ENCODE measurements at places on chromosomes 1 and 21.
A peak's percentile ranks its signal among the peaks of the same experiment; 100 is the strongest.

DNA sequence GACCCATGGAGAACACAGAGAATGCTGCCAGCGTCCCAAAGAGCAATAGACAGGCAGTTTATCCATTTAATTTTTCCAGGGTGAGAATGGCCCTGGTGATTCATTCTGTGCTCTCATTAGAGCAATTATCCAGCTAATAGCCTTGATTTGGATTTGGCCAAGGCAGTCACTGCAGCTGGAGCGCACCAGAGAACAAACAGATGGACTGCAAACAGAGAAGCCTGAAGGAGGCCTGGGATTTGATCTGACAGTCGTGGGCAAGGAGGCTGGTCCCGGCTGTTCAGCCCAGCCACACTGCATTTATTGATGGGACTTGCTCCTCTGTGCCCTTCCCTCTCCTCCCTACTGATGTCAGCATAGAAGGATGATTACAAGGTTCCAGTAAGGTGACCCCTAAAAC, 353.9 kb upstream of the C1orf174 start:
- DNase-seq = no peak

GRCh38 chr1:98112626-98113025, 191.8 kb upstream of the DPYD start:
- DNase-seq = no peak

DNA sequence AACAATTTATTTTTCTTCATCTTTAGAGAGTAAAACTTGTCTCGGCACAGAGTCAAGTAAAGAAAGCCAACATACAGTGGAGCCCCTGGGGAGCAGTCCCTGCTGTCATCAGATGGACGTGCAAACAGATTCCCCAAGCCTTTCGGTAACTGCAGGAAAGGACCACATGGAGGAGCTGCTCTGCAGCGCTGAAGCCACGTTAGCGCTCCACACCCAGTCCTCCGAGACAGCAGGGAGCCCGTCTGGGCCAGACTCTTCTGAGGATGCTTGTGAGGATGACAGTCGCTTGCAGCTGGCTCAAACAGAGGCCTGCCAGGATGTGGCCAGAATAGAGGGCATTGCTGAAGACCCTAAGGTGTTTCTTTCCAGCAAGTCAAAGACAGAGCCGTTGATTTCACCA, 77.1 kb upstream of the SCCPDH start:
- DNase-seq = no peak

GRCh38 chr1:209710847-209711246, 6.2 kb downstream of the HSD11B1 start:
- no peak for DNase-seq

DNA sequence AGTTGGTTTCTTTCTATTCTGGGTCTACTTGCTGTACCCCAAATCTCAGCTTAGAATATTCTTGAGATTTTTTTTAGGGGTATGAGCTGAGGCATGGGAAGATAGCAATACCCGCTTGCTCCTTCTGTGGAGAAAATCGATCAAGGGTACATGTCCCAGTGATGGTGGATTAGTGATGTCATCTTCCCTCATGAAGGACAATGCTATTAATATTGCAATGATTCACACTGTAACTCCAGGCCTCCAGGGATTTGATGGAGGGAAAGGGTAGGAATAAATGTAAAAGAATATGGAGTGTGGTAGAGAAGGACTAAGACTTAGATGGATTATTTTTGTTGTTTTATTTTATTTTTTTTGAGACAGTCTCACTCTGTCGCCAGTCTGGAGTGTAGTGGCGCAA, 47.4 kb downstream of the XCL1 start:
- DNase-seq = no peak

- DNase-seq = no peak
Measured at GRCh38 chr1:154574716-154575115, 7.1 kb downstream of the CHRNB2 start.

DNA sequence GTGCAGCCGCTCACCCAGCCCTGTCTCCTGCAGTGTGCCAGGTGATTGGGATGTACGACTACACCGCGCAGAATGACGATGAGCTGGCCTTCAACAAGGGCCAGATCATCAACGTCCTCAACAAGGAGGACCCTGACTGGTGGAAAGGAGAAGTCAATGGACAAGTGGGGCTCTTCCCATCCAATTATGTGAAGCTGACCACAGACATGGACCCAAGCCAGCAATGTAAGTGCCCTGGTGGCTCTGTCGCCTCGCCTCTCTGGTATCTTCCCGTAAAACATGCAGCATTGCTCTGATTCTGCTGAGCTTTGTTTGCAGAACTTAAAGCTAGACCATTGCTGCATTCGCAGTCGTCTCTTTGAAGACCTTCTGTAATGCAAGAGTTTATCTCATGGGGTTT, 79.2 kb downstream of the ATP5PO start:
- DNase-seq = no peak

DNA sequence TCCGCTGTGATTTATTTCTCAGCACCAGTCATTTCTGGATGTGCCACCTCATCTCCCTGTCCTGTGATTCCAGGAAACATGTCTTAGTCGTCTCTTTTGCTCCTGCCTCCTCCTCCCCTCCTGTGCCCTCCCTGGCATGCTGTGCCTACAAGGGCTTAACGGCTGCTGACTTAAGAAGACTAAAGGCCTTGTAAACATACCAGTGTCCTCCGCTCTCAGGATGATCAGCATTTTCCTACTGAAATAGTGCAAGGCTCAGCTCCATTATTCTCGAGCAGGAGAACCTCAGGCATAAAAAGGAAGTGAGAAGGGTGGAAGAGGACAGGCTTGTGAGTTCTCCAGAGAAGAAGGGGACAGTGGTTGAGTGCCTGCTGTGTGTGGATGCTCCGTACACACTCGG, 61.6 kb upstream of the RUNX3 start:
- DNase-seq = no peak

DNA sequence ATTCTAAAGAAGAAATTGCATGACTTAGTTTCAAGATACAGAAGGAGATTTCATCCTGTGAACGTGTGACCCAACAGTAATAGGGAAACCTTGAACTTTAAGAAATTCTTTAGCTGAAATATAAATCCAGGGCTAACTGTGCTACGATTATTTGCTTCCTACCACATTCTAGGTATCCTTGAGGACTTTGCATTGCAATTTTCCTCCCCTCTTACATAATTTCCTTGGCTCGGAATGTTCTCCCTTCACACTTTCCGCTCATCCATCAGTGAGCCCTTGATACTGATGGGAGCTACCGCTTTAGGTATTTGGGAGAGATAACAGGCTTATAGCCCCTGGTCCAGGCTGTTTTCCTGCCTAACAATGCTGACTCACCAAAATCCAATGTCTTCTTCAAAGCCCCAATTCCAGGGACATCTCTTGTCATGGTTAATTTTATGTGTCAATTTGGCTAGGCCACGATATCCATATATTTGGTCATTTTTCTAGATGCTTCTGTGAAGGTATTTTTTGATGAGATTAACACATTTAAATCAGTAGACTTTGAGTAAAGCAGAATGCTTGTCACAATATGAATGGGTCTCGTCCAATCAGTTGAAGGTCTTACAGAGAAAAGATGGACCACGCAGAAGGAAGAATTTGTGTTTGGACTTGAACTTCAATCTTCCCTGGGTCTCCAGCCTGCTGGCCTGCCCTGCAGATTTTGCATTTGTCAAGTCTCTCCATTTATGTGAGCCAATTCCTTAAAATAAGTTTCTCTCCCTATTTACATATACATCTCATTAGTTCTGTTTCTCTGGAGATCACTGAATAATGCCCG, 121.2 kb downstream of the PTPN14 start:
- DNase-seq = no peak

GRCh38 chr1:107795994-107796393, 169.0 kb downstream of the VAV3 start:
- DNase-seq = no peak

DNA sequence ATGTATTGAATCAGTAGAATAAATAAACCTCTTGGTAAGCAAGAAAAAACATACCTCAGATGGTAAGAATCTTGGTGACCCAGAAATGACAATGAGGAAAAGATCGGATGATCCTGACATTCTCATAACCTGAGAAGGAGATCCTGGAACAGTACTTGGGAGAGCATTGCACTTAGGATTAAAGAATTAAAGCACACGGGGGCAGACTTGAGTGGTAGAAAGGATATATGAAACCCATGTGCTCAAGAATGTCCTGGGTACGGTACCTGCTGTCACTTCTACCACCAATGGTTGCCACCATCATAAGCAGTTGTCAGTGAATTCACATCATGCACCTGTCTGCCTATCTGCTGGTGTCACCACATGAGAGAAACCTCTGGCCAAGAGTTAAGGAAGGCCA, 108.9 kb upstream of the GJB5 start:
- no peak for DNase-seq

DNA sequence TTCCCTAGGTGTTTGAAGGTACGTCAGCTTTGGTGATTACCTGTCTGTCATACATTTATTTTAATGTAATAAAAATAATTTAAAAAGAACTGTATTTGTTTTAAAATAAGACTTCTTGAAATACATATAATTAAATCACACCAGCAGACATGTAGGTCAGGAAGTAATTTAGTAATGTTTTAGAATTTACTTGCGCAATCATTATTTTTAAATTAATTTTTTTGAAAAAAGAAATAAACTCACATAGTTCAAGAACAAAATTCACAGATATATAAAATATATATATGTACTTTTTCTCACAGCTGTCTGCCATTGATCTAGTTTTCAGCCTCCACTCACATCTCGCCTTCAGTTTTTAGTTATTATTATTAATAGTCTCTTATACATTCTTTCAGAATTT, 875.9 kb downstream of the TTLL7 start:
- DNase-seq = no peak

DNA sequence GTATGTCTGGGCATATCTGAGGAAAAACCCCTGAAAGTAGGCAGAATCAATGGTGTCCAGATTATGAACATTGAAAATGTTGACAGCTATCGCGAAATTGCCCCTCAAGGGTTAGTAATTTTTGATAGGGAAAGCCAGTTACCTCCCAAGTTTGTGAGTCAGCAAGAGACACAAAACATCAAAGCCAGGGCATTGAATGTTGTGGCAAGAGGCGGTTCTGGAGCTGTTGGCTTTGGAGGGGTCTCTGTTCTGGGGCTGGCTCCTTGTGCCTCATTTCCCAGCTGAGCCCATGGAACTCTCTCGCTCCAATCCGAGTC, 10.6 kb upstream of the S100A11 start:
- DNase-seq = no peak

DNA sequence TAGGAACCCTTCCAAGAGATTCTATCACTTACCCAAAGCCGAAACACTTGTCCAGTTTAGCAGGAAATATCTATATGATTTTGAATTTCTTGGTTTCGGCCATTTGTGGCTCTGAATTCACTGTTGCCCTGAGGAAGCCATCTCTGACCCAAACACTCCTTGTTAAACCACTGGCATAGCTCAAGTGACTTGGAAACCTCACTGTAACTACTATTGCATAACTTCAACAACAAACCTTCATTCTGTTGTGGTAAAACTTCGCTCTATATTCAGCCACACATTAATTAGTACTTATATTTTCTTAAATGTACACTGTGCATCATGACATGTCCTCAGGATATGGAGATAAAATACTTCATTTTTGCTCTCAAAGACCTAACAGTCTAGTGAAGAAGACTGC, 63.2 kb downstream of the ST6GALNAC3 start:
- no peak for DNase-seq

DNA sequence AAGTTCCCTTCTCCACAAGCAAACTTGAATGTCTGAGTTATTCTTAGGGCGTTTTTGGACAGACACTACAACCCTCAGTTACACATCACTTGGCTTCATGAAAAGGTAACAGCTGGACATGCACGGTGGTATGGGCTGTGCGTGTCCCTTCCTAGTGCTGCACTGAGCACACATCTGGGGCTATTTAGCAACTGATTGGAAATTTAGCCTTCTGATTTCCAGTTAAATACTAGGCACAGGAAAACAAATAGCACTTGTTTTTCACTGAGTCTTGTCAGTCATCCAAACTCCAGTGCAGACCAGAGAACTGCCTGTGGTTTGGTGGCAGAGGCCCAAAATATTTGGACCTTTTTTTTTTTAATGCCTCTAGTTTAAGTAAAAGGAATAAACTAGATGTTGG, 134.7 kb downstream of the TGFBR3 start:
- no peak for DNase-seq

DNA sequence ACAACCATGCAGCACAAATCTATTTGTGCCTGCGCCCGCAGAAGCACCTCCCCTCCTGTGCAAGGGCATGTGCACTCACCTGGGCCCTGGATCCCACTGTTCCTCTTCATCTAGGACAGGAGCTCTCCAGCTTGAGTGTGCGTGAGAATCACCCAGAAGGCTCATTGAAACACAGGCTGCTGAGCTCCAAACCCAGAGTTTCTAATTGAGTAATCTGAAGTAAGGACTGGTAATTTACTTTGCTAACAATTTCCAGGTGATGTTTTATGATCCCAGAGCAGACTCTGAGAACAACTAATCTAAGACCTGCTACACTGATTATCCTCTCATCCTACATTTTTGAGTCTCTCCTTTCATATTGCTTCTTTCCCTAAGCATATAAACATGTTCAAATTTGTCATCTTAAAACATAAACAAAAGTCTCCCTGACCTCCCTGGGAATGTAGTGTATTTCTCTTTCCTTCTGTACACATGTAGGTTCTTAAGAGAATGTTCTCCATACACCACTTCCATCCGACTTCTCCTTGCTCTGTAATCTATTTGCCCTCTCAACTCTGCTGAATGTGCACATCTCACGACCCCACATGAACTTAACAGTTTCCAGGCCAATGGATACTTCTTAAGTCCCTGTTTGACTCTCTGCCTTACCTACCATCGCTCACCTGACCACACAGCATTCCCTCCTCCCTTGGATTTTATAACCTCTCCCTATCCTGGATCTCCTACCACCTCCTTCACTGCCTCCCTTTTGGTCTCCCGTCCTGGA, 522.5 kb downstream of the SMYD3 start:
- no peak for DNase-seq

DNA sequence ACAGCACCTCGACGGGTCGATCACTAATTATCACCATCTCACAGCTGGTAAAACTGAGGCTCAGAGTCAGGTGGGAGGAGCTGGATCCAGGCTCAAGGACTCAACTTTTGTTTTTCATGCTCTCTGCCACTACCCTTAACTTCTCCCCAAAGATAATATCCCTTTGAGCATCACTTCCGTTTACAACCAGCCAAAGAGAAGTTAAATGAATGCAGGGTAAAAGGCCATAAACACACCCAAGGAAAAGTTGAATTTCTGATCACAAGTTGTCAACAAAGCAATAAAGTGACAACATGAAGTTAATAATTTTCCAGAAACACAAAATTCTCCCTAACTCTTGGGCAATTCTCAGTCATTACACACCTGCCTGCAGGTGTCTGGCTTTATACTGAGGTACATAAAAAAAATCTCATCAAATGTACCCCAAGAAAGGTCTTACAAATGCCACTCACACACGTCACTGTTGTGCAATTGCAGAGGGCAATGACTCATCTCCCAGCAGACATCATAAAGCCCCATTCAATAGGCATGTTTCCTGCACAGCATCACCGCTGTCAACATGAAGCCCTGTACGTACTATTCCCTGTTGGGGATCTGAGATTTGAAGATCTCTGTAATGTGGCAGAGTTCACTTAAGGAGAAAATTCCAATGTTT, 3.4 kb downstream of the OR2T11 start:
- DNase-seq = peak; percentile 19

- DNase-seq = peak; percentile 42
Measured at GRCh38 chr21:41610042-41610839, 102.3 kb upstream of the TMPRSS2 start.

All from HL-60 (cell line).